ENCODE measurements at places on chromosomes 7 and 10. TPM values are rescaled to one million over a fixed set of nuclear protein-coding genes. Genes with fewer than 3 reads are reported as not detected.
A peak's percentile ranks its signal among the peaks of the same experiment; 100 is the strongest.

GRCh38 chr10:67506083-67506756, 189.8 kb downstream of the CTNNA3 start:
- no peak for DNase-seq

DNA sequence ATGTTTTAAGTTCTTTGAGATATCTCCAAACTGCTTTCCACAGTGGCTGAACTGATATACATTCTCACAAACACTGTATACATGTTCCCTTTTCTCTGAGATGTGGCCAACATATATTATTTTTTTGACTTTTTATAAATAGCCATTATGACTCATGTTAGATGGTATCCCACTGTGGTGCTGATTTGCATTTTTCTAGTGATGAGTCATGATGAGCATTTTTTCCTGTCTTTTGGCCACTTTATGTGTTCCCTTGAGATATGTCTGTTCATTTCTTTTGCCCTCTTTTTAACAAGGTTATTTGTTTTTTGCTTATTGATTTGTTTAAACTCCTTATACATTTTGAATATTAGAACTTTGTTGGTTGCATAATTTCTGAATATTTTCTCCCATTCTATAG, 1055.1 kb downstream of the NXPH1 start:
- peak; percentile 5 for DNase-seq

GRCh38 chr7:11231190-11231589, 257.5 kb downstream of the PHF14 start:
- no peak for DNase-seq

GRCh38 chr7:96016735-96017134, 244.4 kb downstream of the DYNC1I1 start:
- DNase-seq, result no peak

DNA sequence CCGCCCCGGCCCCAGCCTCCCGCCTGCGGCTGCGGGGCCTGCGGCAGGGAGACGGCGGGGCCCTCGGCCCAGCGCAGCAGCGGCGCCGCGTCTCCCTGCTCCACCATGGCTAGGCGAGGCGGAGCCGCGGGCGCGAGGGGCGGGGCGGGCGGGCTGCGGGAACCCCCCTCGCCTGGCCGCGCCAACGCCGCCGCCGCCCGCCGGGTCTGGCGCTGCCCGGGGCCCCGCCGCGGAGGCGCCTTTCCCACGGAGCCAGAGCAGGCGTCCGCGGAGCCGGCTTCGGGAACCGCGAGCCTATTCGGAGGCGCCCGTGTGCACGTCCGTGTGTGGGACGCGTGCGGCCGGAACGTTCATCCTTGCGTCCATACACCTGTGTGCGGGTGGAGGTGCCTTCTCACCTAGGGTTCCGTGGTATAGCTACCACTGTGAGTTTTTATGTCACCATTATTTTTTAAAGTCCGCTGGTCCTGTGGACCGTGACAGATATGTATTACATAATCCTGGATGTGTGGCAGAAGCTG, at the start of gene DENND11:
Gene DENND11, minus strand, starts transcription at position 120 of the 521 bp plus-strand sequence. Its CDS starts 13 bp downstream, at position 107.
- DNase-seq, result peak; percentile 67

- no peak for DNase-seq
Measured at GRCh38 chr7:108598153-108598552, 28.5 kb downstream of the DNAJB9 start.

GRCh38 chr10:34835908-34836508, 20.9 kb upstream of the PARD3 start:
- no peak for DNase-seq

DNA sequence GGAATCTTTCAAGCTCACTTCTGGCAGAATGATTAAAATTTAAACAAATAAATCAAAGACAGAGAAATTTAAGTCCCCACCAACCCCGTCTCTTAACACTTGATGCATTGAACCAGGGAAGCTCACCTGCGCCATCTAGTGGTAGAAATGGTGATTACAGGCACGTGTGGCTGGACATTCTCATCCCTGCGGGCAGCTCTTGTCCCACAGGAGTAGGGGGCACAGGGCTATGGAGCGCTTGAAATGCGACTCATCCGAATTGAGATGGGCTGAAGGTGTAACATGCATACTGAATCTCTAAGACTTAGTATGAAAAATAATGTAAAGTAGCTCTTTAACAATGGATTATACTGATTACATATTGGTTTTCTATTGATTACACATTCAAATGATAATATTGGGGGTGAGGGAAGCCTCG, 24.8 kb upstream of the SLIT1 start:
- peak; percentile 56 for DNase-seq

GRCh38 chr7:12504149-12504548, 66.4 kb upstream of the SCIN start:
- DNase-seq, result no peak

- DNase-seq, result no peak
Measured at GRCh38 chr7:66331883-66332282, 126.7 kb downstream of the TPST1 start.

DNA sequence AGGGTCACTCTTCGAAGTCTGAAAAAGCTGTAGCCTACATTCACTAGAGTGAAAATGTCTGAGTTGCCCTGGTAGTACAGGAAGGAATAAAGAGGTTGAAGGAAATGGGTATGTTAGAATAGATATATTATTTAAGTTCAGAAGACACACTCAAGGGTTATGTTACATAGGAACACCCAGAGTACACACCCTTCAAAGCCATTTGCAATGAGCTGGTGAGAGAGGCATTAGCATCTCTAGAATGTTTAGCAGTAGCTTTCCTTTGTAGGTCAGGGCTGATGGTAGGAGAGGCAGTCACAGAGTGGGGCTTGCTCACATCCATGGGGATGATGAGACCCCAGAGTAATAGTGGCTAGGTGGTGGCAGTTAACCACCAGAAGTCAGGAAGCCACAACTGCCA, 221.2 kb downstream of the SLC25A13 start:
- DNase-seq, result no peak

- no peak for DNase-seq
Measured at GRCh38 chr7:99677013-99677647, 2.7 kb downstream of the CYP3A5 start.

DNA sequence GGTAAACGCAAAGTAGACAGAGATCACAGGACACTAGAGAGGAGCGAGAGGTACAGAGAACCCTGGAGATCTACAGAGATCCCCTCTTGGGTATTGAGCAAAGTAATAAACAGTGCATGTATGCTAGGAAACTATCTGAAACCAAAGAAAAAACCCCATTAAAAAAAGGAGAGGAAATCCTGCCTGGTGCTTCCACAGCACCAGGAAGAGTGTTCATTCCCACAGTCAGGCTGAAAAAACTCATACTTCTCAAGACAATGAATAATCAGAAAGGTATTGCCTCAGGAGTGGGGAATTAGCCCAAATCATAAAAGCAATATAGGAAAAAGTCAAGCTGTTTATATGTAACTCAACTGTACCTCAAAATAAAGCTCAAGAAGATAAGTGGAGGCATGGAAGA, 59.1 kb downstream of the ANKRD26 start:
- DNase-seq, result no peak

DNA sequence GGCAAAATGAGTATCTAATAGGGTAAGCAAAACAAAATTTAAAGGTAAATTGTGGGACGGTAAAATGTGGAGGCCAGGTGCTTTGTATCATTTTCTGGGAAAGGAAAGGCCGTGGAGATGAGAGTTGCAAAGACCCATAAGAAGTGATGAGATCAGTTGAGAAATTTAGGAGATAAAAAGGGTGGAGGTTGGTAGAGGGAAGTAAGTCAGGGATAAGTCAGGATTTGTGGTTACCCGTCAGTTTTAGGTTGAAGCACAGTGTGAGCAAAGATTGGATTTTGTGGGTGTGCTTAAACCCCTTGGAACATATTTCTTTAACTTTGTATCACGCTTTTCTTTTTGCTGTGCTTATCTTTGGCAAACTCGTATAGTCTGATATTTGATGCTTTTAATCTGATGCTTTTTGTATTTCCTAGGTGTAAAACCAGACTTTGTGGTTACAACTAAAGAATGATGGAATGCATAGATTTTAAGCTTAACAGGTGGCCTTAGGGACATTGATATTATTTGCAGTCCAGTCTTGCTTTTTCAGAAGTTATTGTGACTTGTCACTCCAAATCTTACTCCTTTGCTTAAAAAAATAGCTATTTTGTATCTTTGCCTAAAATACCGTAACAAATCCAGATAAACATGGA, 1.2 kb downstream of the BTRC start:
- no peak for DNase-seq

- DNase-seq, result no peak
Measured at GRCh38 chr7:135775230-135775629, 26.6 kb upstream of the FAM180A start.

DNA sequence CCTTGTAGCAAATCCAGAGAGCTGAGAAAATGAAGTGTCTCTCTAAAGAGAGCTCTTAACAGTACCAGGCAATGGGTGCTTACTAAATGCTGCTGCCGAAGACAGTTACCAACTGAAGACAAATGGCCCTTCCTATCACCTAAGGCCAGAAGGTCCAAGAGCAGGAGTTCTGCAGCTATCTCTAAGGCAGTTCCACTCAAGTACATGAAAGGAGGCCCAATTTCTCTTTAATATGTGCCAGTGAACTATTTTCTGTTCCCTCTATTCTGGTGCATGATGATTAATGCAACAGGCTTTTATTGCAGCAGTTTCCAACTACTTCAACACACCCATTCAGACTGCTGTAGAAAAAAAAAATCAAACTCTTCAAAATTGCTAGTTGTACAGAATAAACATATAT, 122.5 kb downstream of the SLC25A13 start:
- no peak for DNase-seq

DNA sequence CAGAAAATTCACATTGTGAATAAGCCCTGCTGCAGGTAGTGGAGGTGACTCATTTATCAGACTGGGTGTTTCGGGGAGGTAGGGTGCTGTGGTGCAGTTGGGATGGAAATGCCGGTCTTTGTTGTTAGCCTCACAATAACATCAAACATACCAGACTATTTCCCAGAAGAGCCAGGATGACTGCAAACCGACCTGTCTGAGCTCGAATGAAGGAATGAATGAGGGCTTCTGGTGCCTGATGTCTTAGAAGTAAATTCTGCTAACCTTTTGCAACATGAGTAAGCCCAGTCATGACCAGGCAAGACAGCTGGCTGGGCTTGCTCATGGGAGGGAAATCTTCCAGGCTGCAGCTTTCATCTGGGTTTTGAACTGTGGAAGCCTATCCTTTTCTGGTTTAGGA, 2.4 kb upstream of the VDAC2 start:
- DNase-seq, result no peak

DNA sequence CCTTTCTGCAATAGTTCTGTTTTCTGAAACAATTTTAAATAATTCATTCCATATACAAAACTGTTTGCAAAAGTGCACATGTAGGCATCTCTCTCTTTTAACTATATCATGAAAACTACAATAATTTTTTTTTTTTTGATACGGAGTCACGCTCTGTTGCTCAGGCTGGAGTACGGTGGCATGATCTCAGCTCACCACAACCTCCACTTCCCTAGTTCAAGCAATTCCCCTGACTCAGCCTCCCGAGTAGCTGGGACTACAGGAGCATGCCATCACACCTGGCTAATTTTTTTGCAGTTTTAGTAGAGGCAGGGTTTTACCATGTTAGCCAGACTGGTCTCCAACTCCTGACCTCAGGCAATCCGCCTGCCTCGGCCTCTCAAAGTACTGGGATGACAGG, 44.0 kb upstream of the SEMA3A start:
- DNase-seq, result no peak

GRCh38 chr7:151465169-151465568, 25.2 kb upstream of the CRYGN start:
- DNase-seq, result no peak

DNA sequence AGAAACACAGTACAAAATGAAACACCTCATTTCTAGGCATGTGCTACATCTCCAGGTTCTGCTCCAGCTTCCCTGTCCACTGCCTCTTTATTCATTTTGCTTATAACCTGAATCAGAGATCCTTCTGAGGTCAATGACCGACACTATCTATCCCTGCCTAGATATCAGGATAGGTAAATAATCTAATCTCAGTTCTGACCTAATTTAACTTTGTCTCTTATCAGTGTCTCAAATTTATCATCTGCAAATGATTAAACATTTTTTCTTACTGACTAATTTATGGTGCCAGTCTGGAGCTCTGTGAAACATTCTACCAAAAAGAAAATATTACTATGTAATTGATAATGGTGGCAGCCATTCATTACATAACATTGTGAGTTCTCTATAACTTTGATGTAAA, 61.1 kb downstream of the SGCE start:
- no peak for DNase-seq

- DNase-seq, result no peak
Measured at GRCh38 chr7:149133028-149133710, 7.0 kb upstream of the ZNF425 start.

The GRM3 gene
- not detected for total RNA-seq

The SEMA3D gene
- under 0.01 TPM for total RNA-seq

The SND1 gene
- total RNA-seq, result 165 TPM

The AKR1D1 gene
- total RNA-seq, result not detected

The KCNH2 gene
- 53.9 TPM for total RNA-seq

The GDF2 gene
- not detected for total RNA-seq
